ENCODE measurements at places on chromosomes 12 and 14. TPM values are rescaled to one million over a fixed set of nuclear protein-coding genes. Genes with fewer than 3 reads are reported as not detected.

Gene PMEL
- 1.4 TPM for polyA plus RNA-seq

Gene TSPAN8
- not detected for polyA plus RNA-seq

Gene ATF1
- polyA plus RNA-seq: 29.7 TPM

Gene TAS2R31
- not detected for polyA plus RNA-seq

Gene KRT2
- polyA plus RNA-seq: not detected

Gene ALX1
- not detected for polyA plus RNA-seq

Gene CNTN1
- 18.0 TPM for polyA plus RNA-seq

Gene FOXG1
- not detected for polyA plus RNA-seq

Gene RERG
- polyA plus RNA-seq: not detected

Gene A2M
- 5.1 TPM for polyA plus RNA-seq

Gene MAP1LC3B2
- 1.2 TPM for polyA plus RNA-seq

Gene KRT6C
- 23.6 TPM for polyA plus RNA-seq

Gene OTX2
- not detected for polyA plus RNA-seq

- DNase-seq: peak; percentile 42
These were observed 140.5 kb downstream of the FOXN3 start for GRCh38 chr14:89276424-89276975.

- DNase-seq: peak; percentile 43
These were observed 11.4 kb upstream of the ATP2A2 start for GRCh38 chr12:110269622-110270124.

- peak; percentile 98 for DNase-seq
These were observed 78.7 kb downstream of the LRRC74A start for GRCh38 chr14:76904740-76905569.

- no peak for DNase-seq
These were observed 9.6 kb upstream of the SNAPC1 start for GRCh38 chr14:61752626-61753025.

- DNase-seq: no peak
These were observed 4.8 kb downstream of the CEP170B start for GRCh38 chr14:104869669-104870367.

DNA sequence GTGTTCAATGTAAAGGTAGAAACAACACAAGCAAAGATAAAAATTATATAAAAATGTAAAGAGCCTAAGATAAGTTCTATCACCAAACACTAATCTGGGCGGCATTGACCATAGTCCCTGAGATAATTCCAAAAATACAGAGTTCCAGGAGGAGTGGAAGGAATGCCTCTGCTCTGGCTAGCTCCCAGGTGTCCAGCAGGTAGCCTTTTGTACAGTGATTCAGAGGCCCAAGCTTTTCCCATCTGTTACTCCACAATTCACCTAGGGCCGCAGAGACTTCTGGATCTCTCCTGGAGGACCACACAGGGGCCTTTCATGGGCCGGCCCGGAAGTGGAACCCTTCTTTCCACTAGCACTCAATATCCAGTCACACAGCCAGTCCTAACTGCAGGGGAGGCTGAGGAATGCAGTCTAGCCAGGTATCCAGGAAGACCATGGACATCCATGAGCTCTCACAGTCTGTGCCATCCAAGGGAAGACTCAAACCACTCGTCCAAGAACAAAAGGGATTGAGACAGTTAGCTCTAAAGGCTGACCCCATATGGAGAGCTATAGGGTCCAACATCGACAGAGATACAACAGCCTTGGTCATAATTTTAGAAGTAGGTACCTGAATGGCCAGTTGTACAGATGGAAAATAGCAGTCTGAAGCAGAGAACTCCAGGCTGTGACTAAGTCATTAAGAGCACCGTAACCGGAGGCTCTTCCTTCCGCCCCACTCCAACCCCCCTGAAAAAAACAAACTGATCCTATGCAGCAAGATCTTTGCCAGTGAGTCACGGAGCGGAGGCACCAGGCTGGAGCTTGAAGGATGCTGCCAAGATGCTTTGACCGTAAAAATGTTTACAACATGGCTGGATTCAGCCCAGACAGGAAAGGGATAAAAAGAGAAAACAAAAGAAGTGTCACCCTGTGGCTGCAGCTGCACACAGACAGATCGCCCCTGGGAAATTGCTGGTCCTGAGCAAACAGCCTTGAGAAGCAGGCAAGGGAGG lies 204.8 kb downstream of the NUAK1 start:
- DNase-seq: peak; percentile 95

- no peak for DNase-seq
These were observed 105.5 kb downstream of the PTPN11 start for GRCh38 chr12:112524269-112524668.

GRCh38 chr12:101920906-101921305 lies 43.5 kb downstream of the DRAM1 start:
- DNase-seq: no peak

DNA sequence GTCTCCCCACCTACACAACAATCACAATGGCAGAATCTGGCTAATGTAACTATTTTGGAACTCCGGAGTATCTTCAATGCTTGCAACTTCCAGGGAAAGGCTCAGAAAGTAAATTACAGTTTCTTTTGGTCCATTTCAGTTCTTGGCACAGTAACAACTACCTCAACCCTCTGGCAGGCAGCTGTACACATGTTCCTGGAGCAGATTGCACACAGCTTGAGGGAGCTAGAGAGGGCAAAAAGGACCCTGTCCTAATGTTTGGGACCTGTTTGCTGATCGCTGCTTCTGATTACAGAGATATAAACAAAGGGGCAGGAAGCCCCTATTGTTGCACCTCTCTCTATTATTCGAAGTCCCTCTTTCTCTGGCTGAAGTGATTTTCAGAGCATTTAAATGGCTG lies 35.2 kb upstream of the SLC38A1 start:
- DNase-seq: no peak

DNA sequence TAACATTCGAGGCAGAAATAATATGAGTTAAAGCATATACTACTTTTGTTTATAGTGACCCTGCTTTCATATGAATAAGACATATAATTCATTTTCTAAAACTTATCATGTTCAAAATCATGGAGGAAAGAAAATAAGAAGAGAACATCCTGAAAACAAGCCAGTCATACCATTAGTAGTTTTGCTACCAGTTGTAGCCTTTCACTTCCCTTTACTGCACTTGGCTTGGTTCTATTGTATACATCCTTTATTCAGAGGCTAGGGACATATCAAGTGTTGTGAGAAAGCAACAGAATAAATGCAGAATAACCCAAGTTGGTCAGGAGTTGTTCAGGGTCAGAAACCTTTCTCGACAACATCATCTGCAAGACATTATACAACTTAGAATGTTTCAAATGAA lies 598.7 kb downstream of the SOX5 start:
- DNase-seq: no peak

DNA sequence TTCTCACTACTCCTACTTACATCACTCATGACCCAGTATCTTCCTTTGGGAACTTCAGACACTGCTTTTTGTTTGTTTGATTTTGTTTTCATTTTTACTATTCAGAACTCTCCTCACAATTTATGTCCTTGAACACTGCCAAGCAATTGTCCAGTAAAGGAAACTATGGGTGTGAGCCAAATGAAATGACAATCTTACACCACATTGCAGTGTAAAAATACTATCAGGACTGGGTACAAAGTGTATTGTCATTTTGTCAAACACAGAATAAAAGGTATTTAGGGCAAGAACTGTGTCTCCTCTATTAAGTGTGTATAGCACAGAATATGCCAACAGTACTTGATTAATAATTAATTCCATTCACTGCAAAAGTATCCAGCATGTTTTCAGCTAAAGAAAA lies 199.3 kb downstream of the ALG10B start:
- DNase-seq: no peak

GRCh38 chr12:131754184-131754583 lies 43.3 kb downstream of the SFSWAP start:
- DNase-seq: no peak

GRCh38 chr14:22311636-22312035 lies 277.4 kb downstream of the DAD1 start:
- DNase-seq: no peak

- peak; percentile 34 for DNase-seq
These were observed 53.5 kb downstream of the SLC38A6 start for GRCh38 chr14:61034416-61035120.

- no peak for DNase-seq
These were observed 91.4 kb downstream of the VRK1 start for GRCh38 chr14:96888593-96888992.

- no peak for DNase-seq
These were observed 486.5 kb downstream of the EGLN3 start for GRCh38 chr14:33464254-33464962.

DNA sequence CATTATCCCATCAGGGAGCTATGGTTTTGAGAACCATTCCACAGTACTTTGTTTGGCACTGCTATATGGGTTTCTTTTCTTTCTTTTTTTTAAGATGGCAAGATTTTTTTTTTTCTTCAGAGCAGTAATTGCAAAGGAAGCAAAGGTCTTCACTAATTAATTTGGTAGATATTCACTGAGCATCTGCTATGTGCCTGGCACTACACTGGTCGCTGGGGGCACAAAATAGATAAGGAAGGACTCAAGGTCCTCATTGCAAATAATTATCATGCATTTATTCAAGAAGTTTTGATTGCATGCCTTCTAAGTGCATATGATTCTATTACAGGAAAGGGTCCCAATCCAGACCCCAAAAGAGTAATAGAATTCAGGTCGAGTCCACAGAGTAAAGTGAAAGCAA lies 10.0 kb upstream of the ATP2A2 start:
- no peak for DNase-seq

DNA sequence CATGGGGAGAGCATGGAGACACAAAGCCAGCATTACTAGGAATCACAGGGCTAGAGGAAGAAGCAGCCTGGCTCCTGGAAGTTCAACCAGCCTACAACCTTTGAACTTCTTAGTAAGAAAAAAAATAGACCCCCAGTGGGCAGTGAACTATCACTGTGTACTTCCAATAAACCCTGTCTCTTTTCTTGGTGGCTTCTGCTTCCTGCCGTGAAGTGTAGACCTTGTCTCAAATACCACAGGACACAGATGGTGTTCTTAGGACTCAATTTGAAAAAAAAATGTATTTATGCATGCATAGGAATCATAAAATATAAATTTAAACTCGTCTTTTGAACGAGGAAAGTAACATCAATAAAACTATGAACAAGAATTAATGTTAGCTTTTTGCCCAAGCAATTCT lies 3.6 kb upstream of the PTGER2 start:
- no peak for DNase-seq

GRCh38 chr12:59808317-59808910 lies 212.6 kb downstream of the SLC16A7 start:
- DNase-seq: peak; percentile 22

DNA sequence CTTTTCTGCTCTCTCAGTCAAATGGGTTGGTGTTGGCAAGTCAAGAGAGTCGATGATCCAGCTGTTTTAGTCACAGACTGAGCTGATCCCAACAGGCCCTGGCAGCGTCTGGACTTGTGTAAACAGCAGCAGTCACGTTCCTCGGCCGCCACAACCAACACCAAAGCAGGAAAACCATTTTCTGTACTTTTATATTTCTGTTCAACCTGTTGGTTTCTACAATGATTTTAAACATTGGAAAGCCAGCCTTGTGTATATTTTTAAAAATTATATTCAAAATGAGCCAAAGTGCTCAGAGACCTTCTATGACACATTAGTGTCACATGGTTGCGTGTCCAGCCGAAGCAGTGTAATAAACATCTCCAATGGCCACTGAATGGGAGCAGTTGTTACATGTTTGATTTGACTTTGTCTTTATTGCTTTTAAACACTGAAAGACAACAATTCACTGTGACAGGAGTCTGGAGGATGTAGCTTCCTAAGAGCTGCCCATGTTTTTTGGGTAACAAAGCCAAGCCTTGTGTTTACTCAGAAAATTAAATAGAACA lies 5.9 kb upstream of the SIVA1 start:
- peak; percentile 76 for DNase-seq

GRCh38 chr14:74519316-74520074 lies 25.9 kb downstream of the ISCA2 start:
- DNase-seq: no peak
